Activated CD8-positive, alpha-beta memory T cell treated with anti-CD3 and anti-CD28 coated beads for 4 hours (primary cell): ENCODE measurements at places on chromosomes 4 and X.

GRCh38 chrX:79573760-79574159, 206.6 kb upstream of the ITM2A start:
- no peak for DNase-seq

- no peak for DNase-seq
Observed at GRCh38 chrX:9515489-9515888, 50.6 kb downstream of the TBL1X start.

GRCh38 chr4:48815483-48815882, 15.4 kb upstream of the OCIAD1 start:
- DNase-seq, result no peak

DNA sequence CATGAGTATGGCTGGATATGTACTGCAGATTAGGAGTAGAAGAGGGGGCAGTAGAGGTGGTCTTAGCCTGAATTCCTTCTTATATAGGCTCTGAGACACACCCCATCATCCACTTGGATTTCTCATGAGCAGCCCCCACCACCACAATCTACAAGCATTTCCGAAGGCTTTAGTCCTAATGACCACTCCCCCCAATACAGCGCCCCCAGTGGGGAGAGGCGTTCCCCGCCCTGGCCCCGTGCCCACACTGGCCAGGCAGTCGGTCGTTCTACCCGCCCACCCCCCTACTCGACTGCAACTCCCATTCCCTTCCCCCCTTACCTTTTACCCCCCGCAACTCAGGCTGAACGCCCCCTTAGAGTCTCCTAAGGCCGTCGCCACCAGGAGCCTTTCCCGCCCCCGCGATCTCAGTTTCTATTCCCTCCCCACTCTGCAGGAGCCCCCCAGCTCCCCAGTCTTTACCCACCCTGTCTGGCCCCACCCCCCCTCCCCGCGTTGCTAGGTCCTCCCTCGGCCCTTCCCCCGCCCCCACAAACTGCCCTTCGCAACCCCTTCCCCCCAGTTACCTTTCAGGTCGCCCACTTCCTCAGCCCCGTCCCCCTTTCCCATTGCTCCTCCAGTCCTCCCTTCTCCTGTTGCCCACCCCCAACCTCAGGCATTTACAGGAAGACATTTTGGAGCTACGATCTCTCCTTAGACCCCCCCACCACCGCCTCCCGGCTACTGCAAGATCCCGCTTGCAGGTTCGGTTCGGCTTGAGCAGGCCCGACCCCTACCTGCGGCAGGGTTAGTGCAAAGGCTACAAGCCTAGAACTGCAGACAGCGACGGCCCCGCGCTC, 468 bp downstream of the ZMYM3 start:
- no peak for DNase-seq

DNA sequence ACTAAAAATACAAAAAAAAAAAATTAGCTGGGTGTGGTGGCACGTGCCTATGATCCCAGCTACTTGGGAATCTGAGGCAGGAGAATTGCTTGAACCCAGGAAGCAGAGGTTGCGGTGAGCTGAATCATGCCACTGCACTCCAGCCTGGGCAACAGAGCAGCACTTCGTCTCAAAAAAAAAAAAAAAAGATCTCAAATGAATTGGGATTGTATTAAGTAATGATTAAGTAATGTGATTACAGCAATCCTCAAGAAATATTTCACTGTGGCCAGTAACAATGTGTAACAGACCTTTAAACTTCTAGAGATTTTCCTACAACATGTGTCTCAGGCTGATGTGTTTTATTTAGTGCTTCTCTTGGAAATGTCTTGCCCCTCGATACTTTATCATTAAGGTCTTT, 46.8 kb downstream of the PKD2 start:
- DNase-seq, result no peak

DNA sequence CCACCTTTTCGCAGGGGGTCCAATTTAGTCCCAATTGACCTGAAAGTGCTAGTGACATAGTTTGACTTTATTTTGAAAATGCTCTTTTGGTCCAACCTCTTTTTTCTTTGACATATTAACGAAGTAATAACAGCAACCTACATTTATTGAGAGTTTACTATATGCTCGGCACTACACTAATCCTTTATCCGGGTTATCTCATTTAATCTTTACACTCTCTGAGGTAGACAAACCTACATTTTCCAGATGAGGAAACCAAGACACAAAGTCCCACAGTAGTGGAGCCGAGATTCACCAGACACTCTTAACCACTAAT, 307 bp upstream of the ATRX start:
- no peak for DNase-seq

DNA sequence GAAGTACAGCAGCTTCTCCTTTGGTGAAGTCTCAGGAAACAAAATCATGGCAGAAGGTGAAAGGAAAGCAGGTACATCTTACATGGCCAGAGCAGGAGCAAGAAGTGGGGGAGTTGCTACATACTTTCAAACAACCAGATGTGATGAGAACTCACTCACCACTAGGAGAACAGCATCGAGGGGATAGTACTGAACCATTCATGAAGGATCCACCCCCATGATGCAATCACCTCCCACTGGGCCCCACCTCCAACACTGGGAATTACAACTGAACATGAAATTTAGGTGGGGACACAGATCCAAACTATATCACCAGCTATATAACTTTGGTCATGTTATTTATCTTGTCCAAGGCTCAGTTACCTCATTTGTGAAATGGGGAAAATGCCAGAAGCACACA, 159.4 kb downstream of the OPHN1 start:
- no peak for DNase-seq

- no peak for DNase-seq
Observed at GRCh38 chr4:30756553-30756952, 36.4 kb downstream of the PCDH7 start.

DNA sequence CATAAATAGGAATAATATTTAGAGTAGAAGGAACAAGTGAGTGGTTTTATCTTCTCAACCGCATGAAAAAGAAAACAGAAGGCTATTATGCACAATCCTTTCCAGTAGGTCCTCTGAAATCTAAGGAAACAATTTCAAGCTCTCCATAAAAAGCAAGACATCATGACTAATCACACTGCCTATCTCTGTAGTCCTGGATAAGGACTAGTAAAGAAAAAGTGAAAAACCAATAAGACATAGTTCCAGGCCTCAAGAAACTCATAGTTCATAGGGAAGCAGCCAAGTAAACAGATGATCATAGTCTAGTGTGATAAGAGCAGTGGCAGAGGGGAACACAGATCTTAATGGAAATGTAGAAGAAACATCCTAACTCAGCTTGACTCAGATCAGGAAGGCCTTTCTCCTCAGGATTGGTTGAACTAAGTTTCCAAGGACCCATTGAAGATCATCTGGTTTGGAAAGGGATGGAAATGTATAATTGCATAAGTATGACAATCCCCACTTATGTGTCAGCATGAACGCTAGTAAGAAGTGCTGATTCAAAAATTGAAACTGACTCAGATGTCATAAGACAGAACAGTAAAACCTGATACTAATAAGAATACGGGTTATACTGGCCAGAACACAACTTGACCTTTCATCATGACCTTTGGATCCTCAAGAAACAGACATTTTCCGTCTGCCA, 155.3 kb downstream of the GRIA3 start:
- no peak for DNase-seq

- no peak for DNase-seq
Observed at GRCh38 chr4:91577864-91578263, 725.9 kb upstream of the GRID2 start.

GRCh38 chrX:150313514-150313913, 49.6 kb upstream of the MAMLD1 start:
- no peak for DNase-seq

GRCh38 chr4:7058792-7059191, 9.1 kb downstream of the GRPEL1 start:
- no peak for DNase-seq

DNA sequence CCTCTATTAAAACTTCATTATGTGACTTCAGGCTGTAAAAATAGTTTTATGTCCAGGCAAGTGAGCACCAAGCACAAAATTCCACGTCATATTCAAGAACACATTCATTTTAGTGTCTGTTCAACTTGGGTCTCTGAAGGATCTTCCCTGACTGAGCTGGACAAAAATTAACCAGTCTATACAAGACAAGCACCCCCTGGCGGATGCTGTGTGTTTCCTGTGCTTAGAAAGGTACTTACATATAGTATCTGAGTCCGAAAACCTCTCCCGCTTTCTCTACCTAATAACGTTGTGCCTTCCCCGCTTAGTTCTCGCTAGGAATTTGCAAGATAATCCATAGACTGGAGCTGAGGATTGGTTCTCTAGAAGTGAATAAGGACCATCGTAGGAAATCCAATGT, 2214.5 kb upstream of the TENM3 start:
- no peak for DNase-seq

DNA sequence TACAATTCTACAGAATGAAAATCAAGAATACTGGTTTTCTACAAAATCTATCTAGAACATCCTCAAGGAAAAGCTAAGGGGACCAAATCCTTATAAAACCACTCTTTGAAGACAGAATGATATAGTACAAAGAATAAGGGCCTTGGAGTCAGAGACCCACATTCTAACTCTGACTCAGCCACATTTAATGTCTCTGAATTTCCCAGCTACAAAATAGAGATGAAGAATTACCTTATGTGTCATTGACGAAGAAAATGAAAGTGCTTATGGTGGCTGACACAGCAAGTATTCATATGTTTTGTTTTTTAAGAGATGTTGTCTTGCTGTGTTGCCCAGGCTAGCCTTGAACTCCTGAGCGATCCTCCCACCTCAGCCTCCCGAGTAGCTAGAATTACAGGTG, 35.9 kb upstream of the CXorf38 start:
- DNase-seq, result no peak

DNA sequence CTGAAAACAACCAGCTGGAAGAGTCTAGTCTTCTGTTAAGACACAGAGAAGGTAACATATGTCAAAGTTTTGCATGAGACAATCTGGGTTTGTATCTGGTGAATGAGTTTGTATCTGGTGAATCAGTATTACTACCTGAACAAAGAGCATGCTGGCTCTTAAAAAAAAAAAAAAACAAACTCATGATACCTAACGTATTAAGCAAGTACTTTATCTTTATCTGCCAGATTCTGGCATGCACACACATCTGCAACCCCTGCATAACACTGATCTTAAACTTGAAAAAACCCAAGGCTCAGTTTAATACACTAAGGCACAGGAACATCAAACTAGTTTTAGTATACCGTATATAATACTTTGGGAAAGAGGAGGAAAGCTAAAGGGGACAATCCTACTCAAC, 5.8 kb downstream of the YTHDC1 start:
- DNase-seq, result no peak

DNA sequence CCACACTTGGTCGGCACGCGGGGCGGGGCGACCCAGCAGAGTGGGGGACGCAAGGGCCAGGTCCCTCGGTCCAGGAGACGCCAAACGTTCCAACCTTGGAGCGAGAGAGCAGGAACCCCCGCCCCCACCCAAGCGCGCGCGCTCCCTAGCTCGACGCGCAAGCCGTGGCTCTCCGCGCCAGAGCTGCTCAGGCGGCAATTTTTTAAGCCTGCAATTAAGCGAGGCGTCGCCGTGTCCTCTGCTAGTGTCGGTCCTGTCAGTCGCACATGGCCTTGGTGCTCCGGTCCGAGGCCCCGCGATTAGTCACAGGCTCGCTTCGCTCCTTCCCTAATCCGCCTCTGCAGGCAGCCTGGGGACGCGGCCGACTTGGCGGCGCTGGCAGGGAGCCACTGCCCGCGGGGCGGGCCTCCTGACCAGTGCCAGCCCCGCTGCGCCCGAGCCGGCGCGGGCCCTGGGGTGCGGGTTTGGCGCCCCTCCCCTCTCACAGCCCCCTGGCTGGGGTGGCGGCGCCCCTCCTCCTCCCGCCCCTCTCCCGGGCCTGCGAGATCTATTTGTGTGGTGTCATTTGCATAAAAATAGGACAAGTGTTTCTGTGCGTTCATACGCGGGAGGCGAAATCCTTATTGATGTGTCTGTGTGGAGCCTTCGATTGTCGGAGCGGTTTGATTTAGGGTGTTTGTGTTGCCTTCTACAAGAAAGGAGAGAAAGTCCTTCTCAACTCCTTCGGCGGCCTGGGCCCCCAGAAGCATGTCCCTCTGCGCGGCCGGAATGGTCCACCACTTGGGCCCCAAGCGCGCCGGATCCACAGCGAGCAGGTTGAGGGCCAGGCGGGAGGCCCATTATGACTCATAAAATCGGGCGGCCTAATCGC, 9.8 kb upstream of the BCOR start:
- no peak for DNase-seq

- DNase-seq, result no peak
Observed at GRCh38 chrX:56089376-56089775, 142.8 kb upstream of the KLF8 start.

DNA sequence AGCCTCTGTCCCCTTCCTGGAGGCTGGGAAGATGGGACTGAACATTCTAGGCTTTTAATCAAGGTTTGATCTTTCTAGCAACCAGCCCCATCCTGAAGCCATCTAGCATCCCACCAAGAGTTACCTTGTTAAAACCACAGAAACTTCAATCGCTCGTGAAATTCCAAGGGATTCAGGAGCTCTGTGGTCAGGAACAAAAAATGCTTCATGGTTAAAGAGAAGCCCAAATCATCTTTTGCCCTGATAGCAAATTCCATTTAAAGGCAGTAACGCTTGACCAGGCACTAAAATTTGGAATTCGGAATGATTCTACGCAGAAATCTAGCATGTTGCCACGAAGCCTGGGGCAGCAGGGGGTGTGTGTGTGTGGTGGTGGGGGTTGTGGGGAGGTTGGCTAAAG, 47.8 kb downstream of the CASP6 start:
- no peak for DNase-seq

GRCh38 chrX:32842053-32842452, 369.3 kb downstream of the DMD start:
- no peak for DNase-seq

DNA sequence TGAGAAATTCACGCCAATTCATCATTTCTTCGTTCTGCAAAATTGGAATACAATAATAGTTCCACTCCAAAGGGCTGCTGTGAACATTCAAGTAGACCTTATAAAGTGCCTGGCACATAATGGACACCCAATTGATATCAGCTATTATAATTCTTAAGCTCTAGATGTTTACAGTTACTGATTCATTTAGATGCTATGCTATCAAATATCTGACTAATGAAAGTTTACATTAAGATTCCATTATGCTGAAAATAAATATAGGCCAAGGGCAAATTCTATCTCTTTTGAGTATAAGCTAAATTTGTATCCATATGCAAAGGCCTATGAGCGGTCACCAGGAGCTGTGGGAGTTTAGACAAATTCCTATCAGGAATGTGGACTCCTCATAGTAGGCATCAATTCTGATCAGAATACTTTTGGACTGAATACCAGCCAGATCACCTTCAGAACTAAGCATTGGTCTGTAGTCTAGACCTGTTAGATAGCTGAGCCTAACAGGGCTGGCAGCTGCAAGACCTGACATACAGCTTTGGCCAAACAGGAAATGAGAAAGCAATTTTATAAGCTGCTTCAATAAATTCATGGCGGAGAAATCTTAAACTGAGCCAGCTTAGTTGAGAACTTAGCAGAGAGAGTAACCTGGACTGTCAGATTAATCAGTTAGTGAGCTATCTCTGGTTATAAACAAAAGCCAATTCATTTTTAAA, 384.3 kb upstream of the ACTRT1 start:
- no peak for DNase-seq

DNA sequence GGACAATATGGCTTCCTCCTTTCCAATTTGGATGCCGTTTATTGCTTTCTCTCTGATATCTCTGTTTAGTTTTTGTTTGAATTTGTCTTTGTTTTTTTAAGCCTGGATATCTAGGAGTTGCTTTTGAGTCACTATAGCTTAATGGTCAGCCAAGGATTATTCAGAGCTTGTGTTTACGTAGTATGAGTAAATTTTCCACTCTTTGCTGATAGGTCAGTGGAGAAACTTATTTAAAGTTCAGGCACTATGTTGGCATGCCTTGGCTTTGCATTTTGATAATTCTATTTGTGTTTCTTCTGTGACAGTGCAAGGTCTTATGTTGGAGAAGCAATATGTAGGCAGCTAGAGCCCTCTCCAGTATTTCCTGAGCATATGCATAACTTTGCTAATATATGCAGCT, 315.2 kb downstream of the GRID2 start:
- DNase-seq, result no peak
